HuH-7.5 (cell line): ENCODE measurements at places on chromosomes 1 and 21.
A peak's percentile ranks its signal among the peaks of the same experiment; 100 is the strongest.

DNA sequence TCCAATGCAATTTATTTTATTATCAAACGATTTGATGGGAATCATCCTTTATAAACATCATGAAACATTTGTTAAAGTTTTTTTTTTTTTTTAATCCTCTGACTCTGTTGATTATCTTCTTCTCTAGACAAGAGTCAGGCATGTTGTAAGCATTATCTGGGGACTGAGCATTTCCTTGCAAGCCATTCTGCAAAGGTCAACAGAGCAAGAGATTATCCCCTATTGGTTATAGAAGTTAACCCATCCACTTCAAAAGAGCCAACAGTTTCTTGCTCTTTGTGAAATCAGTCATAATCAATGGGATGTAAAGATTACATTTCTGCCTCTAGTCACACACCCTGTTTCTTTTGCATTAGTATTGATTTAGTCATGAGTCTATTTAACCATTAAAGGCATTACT lies 368.8 kb upstream of the ADGRL4 start:
- no peak for DNase-seq

- DNase-seq = peak; percentile 18
Measured at GRCh38 chr1:174158767-174159251, 511 bp upstream of the RABGAP1L start.

DNA sequence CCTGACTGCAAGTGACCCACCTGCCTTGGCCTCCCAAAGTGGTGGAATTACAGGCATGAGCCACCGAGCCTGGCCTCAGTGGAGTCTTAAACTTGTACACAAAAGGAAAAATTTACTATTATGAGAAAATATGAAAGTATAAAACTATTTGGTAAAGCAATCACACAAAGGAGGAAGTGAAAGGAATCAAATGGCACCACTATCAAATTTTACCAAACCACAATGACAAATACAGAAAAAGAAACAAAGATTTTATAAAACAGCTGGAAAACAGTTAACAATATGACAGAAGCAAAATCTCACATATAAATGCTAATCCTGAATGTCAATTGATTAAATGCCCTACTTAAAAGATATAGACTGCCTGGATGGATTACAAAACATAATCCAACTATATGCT lies 42.1 kb upstream of the NEGR1 start:
- DNase-seq = no peak

- DNase-seq = no peak
Measured at GRCh38 chr1:99107680-99108079, 103.0 kb upstream of the PLPPR5 start.

DNA sequence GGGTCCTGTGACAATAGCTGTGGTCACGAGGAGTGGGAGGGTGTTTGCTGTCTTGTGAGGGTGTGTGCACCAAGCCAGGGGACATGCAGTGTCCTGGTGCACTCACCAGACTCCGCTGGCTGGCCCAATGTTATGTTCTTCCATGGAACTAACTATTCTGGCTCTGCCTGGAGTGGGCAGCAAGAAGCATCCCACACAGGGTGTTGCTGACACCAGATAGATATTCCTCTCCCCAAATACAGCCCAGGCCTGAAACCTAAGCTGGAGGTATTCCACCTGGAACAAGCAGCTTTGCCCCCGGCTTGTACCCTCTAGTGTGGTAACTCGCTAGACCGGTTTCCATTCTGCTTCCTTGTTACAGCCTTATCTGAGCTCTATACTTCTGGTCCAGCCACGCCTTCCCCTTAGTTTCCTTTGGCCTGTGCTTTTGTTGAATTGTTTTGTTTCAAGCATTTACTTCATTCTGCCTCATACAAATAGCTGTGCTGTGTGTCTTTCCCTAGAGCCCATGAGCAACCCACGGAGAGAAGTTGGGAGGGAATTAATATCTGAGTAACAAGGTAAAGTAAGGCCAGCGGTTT lies 14.7 kb upstream of the LY9 start:
- DNase-seq = no peak

DNA sequence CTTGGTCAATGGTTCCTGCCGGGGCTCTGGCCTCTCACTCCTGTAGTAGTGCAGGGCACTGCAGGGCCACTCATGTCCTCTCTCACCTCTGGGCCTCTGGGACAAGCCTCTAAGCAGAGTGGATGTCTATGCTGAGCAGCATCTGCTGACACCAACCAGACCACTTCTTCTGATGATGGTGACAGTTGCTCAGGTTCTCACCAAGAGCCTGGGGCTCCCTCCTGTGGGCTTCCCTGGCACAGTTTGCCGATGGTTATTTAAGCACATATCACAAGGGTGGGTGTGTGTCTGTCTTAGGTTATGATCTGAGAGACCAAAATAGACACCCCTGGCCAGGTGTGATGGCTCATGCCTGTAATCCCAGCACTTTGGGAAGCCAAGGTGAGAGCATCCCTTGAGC lies 17.4 kb upstream of the GPR137B start:
- no peak for DNase-seq

DNA sequence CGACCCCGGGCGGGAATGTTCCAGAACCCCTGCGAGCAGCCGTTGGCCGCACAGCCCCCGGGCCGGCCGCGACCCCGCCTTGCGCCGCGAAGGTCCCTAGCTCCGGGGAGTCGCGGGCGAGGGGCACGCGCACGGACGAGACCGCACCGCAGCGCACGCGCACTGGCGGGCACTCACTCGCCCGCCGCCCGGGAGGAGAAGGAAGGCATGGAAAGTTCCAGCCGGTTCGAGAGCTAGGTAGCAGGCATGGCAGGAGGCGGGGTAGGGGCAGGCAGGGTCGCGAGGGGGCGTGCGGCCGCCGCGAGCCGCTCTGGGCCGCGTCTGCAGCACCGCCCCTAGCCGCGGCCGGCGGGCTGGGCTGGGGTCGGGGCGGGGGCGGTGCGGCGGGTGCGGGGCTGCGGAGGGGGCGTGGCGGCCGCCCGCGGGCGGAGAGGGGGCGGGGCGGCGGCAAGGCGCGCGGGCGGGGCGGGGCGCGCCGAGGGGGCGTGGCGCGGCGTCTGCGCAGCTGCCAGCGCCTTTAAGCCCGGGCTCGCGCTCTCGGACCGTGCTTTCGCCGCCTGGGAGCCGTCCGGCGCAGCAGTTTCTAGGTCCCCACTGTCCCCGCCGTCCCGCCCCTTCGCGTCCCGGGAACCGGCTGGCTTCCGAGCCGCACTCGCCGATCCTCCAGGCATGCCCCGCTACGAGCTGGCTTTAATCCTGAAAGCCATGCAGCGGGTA lies at the start of the genes MRPS6 and SLC5A3:
TSS of gene MRPS6 (plus strand) at position 547 of the 717 bp plus-strand sequence. CDS start at position 670, 123 bp downstream.
TSS of gene SLC5A3 (plus strand) at position 547 of the 717 bp plus-strand sequence. CDS start 21,621 bp downstream, outside the sequence.
- peak; percentile 66 for DNase-seq

GRCh38 chr1:65432918-65433317 lies 12.4 kb downstream of the LEPR start:
- no peak for DNase-seq

DNA sequence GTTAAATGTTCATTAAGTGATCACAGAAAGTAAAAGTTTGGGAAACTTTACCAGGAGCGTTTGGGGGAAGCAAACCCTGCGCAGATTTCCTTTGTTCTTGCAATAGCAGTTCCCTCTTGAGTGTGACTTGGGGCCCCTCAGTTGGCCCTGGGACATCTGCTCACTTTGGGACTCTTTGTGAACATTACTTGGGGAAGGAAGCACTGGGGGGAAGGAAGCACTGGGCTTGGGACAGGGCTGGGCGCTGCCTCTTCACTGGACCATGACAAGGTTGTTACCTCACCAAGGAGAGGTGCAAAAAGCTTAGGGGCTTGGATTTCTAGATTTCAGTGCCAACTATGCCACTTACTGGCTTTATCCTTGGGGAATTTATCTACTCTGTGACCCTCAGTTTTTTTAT lies 63.5 kb downstream of the ETS2 start:
- no peak for DNase-seq

- DNase-seq = no peak
Measured at GRCh38 chr1:170303034-170303433, 157.3 kb downstream of the NTMT2 start.

GRCh38 chr1:166813508-166814223 lies 25.6 kb upstream of the POGK start:
- DNase-seq = no peak

- no peak for DNase-seq
Measured at GRCh38 chr1:178438432-178438831, 58.3 kb downstream of the CLEC20A start.

DNA sequence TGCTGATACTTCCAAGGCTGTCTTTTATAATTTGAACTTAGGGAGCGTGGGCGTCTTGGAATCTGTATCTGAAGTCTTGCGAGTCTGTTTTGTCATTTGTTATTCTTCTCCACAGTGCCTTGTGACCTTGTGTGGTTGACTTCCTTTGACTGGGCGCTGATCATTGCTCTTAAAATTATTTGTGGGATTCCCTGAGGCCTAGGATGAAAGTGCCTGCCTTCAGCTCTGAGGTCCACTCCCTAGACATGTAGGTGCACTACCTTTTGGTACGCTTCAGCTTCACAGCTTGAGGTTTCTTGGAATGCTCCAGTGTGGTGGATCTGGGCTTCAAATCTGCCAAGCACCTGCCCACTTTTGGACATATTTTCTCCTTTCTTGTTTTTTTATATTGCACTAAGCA lies 50.2 kb upstream of the IGSF5 start:
- no peak for DNase-seq

DNA sequence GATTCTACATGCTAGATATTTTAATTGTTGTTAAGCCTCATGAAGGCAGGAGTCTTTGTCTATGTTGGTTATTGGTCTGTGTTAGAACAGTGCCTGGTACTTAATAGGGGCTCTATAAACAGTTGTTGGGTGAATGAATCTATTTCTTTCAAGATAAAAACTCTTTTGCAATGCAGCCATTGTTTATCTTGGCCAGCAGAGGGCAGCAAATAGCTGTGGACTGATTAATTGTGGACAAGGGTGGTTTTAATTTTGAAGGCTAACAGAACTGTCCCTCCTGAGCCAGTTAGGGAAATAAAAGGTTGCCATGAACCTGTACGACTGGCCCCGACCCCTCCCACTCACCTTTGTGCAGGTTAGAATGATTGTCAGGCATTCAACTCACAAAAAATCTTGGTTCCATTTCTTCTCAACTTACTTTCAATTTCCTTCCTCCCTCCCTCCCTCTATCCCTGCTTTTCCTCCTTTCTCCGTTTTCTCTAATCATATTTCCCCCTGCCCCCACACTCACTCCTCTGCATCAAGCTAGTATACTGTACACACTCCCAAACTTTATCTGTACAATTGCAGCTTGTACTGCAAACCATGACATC lies 66.3 kb upstream of the DIRAS3 start:
- no peak for DNase-seq

DNA sequence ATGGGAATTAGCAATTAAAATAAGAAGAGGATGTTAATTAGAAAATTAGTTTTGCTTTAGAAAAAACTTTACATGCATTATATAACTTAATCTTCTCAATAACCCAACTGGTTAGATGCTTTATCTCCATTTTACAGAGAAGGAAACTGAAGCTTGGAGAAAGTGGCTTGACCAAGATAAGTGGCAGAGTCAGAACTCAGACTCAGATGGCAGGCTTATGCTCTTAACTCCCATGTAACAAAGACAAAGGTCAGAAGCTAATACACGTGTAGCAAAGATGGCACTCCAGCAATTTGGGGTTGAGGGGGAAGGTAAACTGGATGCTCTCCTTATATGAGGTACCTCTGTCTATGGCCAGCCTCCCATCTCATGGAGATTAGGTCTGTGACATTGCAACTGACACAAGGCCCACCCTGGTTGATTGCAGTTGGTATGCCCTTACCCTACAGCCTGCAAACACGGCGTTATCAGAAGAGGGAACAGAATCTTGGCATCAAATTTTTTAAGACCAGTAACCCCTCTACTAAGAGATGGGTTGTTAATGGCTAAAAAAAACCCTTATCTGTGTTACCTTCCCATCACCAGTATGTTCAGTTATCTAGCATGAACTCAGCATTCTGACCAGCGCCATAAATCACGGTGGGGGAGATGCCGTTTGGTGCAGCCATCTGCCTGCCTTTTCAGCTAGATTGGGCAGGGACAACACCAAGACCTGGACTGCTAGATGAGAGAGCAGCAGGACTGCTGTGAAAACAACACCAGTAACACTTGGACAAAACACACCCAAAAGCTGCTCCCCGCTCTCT lies 97.0 kb downstream of the UBR4 start:
- DNase-seq = no peak

DNA sequence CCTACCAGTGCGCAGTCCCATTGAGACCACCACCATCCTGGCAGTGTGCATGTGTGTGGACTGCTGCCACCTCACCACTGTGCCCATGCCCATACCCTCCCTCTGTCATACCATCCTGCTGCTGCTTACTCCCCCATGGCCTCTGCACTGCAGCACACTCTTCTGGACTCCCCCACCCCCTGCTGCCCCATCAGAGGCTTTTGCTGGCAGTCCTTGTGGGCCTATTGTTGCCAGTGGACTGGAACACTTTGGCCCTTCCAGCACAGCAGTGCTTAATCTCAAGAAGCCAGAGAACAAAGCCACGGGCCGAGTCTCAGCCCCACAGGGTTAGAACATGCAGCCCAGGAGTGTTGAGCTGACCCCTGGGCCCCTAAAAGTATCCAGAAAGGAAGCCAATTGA lies 41.9 kb upstream of the IVNS1ABP start:
- DNase-seq = no peak

DNA sequence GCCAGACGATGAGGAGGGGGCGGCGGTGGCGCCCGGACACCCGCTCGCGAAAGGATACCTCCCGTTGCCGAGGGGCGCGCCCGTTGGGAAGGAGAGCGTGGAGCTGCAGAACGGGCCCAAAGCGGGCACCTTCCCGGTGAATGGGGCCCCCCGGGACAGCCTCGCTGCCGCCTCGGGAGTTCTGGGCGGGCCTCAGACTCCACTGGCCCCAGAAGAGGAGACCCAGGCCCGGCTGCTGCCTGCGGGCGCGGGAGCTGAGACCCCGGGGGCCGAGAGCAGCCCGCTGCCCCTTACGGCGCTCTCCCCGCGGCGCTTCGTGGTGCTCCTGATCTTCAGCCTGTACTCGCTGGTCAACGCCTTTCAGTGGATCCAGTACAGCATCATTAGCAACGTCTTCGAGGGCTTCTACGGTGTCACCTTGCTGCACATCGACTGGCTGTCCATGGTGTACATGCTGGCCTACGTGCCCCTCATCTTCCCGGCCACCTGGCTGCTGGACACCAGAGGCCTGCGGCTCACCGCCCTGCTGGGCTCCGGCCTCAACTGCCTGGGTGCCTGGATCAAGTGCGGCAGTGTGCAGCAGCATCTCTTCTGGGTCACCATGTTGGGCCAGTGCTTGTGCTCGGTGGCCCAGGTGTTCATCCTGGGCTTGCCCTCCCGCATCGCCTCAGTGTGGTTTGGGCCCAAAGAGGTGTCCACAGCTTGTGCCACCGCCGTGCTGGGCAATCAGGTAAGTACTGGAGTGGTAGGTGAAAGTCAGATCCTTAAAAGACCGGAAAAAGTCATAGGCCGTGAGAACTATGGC lies 588 bp downstream of the FLVCR1 start:
- no peak for DNase-seq
